ENCODE measurements at places on chromosomes 12 and 14.
A peak's percentile ranks its signal among the peaks of the same experiment; 100 is the strongest.

DNA sequence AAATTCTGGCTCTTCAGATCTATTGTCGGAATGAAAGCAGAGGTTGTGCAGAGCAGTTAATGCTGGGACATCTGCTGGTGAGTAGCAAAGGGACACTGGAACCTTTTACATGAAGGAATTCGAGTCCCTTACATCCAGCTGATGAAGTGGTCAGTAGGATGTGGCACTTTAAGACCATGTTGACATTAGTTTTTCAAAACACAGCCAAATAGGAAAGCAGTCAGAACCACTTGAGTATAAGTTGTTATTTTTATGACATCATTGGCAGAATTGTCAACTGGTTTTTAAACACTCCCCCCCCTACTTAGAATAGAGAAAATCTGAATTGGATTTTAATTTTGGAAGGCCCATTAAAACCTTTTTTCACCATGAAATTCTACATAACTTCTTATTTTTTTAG lies 46.8 kb upstream of the AMN start:
- DNase-seq, result no peak

DNA sequence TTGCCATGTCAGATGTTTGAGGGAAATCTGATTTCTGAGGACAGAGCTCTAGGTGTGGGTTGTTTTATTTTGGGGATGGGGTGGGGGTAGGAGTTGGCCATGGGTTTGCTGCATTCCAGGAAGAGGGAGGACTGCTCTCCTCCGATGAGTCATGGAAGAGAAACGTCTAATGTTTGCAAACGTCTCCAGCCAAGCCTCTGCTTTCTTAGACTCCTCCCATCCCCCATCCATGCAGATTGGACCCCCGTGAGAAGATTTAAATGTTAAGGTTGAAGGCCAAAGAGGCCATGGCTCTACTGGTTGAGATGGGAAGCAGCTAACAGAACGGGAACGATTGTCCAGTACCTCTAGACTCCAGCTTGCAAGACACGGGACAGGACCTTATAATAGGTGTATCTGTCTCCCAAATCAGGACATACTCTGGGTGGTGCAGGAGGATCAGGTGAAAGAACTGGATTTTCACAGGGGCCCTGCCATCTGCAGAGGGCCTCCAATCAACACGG lies 11.4 kb upstream of the ATP2A2 start:
- DNase-seq, result peak; percentile 70

DNA sequence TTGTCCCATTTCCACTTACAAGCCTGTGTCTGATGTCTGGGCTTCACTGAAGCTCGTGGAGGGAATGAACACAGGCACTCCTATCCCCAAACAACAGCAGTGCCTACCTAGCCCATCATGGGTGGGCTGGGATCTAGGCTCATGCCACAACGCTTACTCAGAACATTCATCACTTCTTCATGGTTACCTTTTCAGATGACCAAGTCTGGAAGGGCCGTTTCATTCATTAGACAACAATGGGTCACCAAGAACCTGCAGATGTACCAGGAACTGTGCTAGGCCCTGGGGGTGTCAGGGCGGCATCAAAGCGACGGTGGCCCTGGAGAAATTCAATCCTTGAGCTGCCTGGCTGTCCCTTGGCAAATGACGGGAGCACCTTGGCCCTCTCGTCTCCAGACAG lies 64.9 kb upstream of the FZD10 start:
- DNase-seq, result no peak

GRCh38 chr12:79925492-79925891 lies 9.4 kb downstream of the PPP1R12A start:
- DNase-seq, result no peak

GRCh38 chr14:94654071-94654861 lies 42.1 kb downstream of the SERPINA3 start:
- peak; percentile 7 for DNase-seq

DNA sequence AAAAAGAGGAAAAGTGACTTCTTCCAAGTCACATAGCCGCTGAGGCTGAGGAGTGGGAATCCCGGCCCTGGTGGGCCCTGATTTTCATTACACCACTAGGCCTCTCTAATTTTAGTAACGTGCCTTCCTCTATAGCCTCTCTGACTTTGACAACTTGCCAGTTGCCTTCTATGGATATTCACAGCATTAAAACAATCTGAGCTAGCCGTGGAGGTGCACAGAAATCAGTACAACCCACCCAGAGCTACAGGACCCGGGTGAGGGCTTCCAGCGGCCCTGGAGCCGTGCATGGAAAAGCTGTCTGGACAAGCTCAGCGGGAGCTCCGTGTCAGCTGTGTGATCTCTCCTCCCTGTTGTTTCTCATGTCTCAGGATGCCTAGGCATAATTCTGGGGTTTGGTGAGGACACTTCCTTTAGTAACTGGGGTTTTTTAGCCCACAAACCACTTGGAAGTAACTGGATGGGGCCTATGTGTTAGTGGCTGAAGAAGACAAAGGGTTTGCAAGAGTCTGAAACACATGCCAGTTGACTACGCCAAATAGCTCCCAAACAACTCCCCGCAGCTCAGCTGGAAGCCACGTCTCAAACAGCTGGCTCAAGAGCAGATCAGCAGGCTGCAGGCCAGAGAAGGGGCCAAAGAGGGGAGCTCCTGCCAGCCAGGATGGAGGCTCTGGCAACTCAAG lies 53.0 kb downstream of the SSH1 start:
- no peak for DNase-seq

DNA sequence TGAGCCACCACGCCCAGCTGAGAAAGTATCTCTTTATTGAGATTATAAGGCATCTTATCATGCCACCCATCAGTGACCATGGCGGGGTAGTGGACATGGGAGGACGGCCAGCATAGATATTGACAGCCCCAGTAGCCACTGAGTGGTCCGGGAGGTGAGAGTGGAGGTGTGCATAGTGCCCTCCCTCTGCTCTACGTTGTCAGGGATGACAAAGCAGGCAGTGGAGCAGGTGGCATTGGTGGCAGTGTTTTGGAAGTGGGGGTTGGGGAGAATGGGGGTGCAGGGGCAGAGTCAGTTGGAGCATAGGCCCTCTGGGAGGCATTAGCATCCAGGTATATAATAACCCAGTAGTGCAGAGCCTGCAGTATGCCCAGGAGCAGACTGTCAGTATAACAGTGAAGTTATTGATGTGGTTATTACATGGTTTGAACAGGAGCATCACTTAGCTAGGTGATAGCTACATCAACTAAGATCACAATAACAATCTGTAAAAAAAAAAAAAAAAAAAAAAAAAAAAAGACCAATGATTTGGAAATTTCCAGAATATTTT lies 41.1 kb downstream of the GNG2 start:
- DNase-seq, result no peak
